ENCODE measurements at places on chromosomes 5 and 9. TPM values are rescaled to one million over a fixed set of nuclear protein-coding genes. Genes with fewer than 3 reads are reported as not detected.

DNA sequence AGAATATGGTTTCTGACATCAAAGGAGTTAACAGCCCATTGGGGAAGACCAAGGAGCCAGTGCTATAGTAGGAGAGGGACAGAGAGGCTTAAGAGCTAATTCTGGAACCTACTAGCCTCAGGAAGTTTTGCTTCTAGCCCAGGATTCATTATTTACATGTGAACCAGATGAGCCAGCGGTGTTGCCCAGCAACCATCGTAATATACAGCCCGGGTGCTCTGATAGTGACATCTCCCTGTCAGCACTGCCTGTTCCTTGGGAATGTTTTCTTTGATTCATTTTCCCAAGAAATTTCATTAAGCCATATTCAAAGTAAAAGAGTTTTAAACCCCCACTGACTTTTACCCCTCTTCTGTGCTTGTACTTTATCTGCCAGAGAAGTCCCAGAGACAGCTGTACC lies 217.4 kb upstream of the ADAMTSL1 start:
- DNase-seq: no peak
- peaks cover 6% of the 10 kb centered on the region for H3K27me3 ChIP-seq
- H3K36me3 ChIP-seq: no peaks in the 10 kb centered on the region
- H3K27ac ChIP-seq: no peak overlapping the region

DNA sequence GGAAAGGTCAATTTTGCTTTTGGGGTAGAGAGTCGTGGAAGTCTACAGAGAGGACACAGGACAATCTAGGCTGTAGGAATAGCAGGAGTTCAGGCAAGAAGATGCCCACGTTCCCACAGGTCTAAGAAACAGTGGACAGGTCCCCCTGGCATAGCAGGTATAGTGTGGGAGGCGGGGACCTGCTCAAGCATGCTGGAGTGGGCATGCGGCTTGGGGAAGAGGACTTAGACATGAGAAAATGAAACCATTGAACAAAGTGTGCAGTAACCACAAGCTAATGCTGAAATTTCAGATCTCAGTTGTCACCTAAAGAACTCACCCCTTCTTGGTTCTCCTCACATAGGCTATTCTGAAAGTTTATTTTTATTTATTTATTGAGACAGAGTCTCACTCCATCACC lies 142.8 kb upstream of the EFNA5 start:
- no peak for DNase-seq
- H3K36me3 ChIP-seq: no peaks in the 10 kb centered on the region
- H3K4me1 ChIP-seq: no peaks in the 10 kb centered on the region
- H3K27ac ChIP-seq: no peak overlapping the region
- peaks cover 6% of the 10 kb centered on the region for H3K27me3 ChIP-seq

- no peak overlapping the region for H3K27ac ChIP-seq
- H3K36me3 ChIP-seq: peaks cover 44% of the 10 kb centered on the region
- peaks cover 9% of the 10 kb centered on the region for H3K4me1 ChIP-seq
- DNase-seq: no peak
These were observed 116.2 kb downstream of the MAN2A1 start for GRCh38 chr5:109805883-109806282.

GRCh38 chr5:12330993-12331588 lies 426.8 kb upstream of the CTNND2 start:
- H3K27me3 ChIP-seq: no peaks in the 10 kb centered on the region
- no peak overlapping the region for H3K4me3 ChIP-seq
- H3K36me3 ChIP-seq: no peaks in the 10 kb centered on the region
- DNase-seq: no peak
- H3K27ac ChIP-seq: no peak overlapping the region

Gene SLC6A7
- total RNA-seq: not detected

Gene ARSI
- total RNA-seq: not detected

DNA sequence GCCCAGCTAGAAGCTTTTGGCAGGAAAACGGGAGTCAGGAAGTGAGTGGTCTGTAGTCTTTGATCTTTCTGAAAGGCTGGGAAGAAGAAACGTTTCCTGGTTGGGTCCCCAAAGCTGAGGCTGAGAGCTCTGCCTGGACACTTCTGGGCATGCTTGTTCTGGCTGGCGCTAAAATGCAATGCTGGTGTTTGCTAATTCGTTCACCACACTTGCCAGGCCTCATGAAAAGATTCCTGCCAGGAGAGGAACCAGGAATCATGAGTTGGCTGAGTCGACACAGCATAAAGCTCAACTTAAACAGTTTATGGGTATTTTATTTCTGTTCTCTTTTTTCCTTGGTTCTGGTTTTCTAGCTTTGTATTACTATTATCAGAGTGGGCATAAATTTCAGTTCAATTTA lies 10.7 kb upstream of the PTGR1 start:
- no peak overlapping the region for H3K4me3 ChIP-seq
- no peaks in the 10 kb centered on the region for H3K36me3 ChIP-seq
- H3K4me1 ChIP-seq: no peaks in the 10 kb centered on the region
- no peak for DNase-seq
- H3K27me3 ChIP-seq: peaks cover 15% of the 10 kb centered on the region

Gene IL13
- total RNA-seq: 4.8 TPM

Gene LCN12
- total RNA-seq: 1.3 TPM

DNA sequence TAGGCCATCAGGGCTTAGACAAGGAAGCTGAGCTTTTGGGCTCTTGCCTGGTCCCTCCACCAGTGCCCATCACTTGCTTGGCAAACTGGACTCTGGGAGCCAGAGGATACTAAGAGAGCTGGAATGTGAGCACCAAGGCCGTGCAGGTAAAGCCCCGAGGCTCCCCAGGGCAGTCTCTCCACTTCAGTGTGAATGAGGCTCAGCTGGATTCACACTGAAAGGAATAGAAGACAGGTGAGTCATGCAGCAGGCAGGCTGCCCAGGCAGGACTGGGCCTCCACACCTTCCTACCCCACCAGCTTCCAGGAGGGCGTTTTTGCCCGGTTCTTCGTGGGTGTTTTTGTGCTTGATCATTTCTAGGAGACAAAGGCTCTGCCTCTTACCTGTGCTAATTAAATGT lies 7.3 kb upstream of the CTSV start:
- H3K36me3 ChIP-seq: no peaks in the 10 kb centered on the region
- H3K4me1 ChIP-seq: no peaks in the 10 kb centered on the region
- H3K4me3 ChIP-seq: no peak overlapping the region
- peaks cover 27% of the 10 kb centered on the region for H3K27me3 ChIP-seq
- no peak for DNase-seq

GRCh38 chr5:126508251-126508961 lies 85.2 kb downstream of the GRAMD2B start:
- peaks cover 35% of the 10 kb centered on the region for H3K4me1 ChIP-seq
- H3K27me3 ChIP-seq: no peaks in the 10 kb centered on the region
- H3K27ac ChIP-seq: peak overlapping the region; percentile 79

- H3K4me3 ChIP-seq: no peak overlapping the region
- no peaks in the 10 kb centered on the region for H3K4me1 ChIP-seq
- DNase-seq: no peak
- no peaks in the 10 kb centered on the region for H3K36me3 ChIP-seq
- no peaks in the 10 kb centered on the region for H3K27me3 ChIP-seq
These were observed 57.0 kb upstream of the NEURL1B start for GRCh38 chr5:172583931-172584511.

Gene PLPPR1
- not detected for total RNA-seq

DNA sequence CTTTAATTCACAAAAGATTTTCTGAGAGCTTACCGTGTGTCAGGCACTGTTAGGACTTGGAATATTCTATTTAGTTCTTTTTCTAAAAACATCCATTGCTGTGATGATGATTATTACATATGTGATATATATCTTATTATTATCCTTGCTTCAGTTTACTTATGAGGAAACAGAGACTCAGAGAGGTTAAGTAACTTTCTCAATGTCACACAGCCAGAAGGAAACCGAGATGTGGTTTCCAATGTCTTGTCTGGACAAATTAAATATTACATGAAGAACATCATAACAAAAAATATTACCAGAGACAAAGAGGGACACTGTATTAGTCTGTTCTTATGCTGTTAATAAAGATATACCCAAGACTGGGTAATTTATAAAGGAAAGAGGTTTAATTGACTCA lies 125.5 kb upstream of the DAP start:
- no peak overlapping the region for H3K4me3 ChIP-seq
- no peaks in the 10 kb centered on the region for H3K36me3 ChIP-seq
- no peaks in the 10 kb centered on the region for H3K27me3 ChIP-seq
- H3K27ac ChIP-seq: no peak overlapping the region

DNA sequence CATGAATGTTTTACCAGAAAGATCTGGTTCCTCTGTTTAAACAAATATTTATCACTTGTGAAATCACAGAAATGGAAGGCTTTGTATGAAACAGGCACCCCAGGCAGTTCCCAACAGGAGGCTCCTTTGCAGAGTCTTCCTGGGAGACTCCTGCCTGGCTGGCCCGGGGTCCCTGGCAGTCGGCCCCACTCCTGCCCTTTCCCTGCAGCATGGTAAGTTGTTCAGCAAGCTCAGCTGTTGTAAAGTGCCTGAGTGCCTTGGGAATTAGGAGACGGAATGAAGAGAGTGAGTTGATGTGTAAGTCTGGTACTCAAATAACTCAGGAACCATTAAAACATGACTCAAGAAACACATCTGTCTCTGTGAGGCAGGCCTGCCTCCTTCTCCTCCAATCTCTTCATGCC lies 17.5 kb upstream of the LHFPL2 start:
- H3K27ac ChIP-seq: no peak overlapping the region
- no peaks in the 10 kb centered on the region for H3K4me1 ChIP-seq
- no peak overlapping the region for H3K4me3 ChIP-seq

- H3K4me3 ChIP-seq: no peak overlapping the region
- peaks cover 4% of the 10 kb centered on the region for H3K4me1 ChIP-seq
- H3K27ac ChIP-seq: no peak overlapping the region
- no peaks in the 10 kb centered on the region for H3K27me3 ChIP-seq
- H3K36me3 ChIP-seq: no peaks in the 10 kb centered on the region
These were observed 101.6 kb downstream of the RFK start for GRCh38 chr9:76292658-76293057.

DNA sequence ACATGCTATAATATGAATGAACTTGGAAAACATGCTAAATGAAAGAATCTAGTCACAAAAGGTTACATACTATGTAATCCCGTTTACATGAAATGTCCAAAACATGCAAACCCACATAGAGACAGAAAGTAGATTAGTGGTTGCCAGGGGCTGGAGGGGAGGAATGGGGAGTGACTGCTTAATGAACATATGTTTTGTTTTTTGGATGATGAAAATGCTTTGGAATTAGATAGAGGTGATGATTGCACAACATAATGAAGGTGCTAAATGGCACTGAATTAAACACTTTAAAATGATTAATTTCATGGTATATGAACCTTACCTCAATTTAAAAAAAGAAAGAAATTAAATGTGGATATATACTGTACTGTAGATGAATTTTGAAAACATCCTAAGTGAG lies 17.6 kb upstream of the NDFIP1 start:
- no peak overlapping the region for H3K4me3 ChIP-seq
- H3K4me1 ChIP-seq: peaks cover 81% of the 10 kb centered on the region
- peak overlapping the region; percentile 0 for H3K27ac ChIP-seq
- H3K27me3 ChIP-seq: no peaks in the 10 kb centered on the region

Gene GPR21
- total RNA-seq: 0.45 TPM

GRCh38 chr9:116490321-116490720 lies 196.8 kb upstream of the TRIM32 start:
- H3K27ac ChIP-seq: no peak overlapping the region
- no peaks in the 10 kb centered on the region for H3K36me3 ChIP-seq
- no peak for DNase-seq
- H3K4me1 ChIP-seq: no peaks in the 10 kb centered on the region

DNA sequence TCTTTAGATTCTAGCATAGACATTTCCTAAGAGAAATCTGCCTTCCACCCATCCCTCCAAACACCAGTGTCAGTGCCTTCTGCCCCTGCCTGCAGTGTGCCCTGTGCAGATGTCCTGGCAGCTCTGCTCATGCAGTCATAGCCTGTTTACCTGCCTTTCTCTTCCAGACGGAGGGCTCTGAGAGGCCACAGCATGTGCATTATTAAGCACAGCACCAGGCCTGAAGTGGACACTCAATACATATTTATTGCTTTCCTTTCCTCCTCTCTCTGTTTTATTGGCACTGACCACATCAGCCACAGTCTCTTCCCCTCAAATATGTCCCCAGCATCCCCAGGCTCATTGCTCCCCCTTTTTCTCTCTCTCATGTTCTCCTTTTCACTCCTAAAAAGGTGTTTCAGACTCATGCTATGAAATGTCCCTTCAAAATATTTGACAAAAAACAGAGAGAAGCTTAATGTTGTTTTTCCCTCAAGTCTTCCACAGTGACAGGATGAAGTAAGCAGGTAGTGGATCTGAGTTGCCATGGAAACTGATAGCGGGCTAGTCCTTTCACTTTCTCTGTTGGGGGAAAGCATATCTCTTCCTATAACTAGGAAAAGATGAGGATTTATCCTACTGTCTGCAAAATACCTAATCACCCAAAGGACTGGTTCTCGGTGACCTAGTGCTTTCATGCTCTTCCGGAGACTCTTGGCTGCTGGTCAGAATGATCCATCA lies 100.9 kb downstream of the ATP10B start:
- H3K27me3 ChIP-seq: peaks cover 7% of the 10 kb centered on the region
- H3K27ac ChIP-seq: no peak overlapping the region
- H3K36me3 ChIP-seq: no peaks in the 10 kb centered on the region
- no peak overlapping the region for H3K4me3 ChIP-seq
- H3K4me1 ChIP-seq: no peaks in the 10 kb centered on the region
- no peak for DNase-seq

- H3K27me3 ChIP-seq: no peaks in the 10 kb centered on the region
- no peak overlapping the region for H3K4me3 ChIP-seq
- H3K36me3 ChIP-seq: peaks cover 38% of the 10 kb centered on the region
- H3K4me1 ChIP-seq: peaks cover 7% of the 10 kb centered on the region
- DNase-seq: no peak
These were observed 17.3 kb downstream of the ARPC5L start for GRCh38 chr9:124879226-124879625.

GRCh38 chr9:34568774-34569173 lies 20.8 kb downstream of the CNTFR start:
- no peaks in the 10 kb centered on the region for H3K36me3 ChIP-seq
- no peak overlapping the region for H3K27ac ChIP-seq
- no peaks in the 10 kb centered on the region for H3K4me1 ChIP-seq
- no peak overlapping the region for H3K4me3 ChIP-seq

Gene PRDM12
- total RNA-seq: 0.14 TPM

DNA sequence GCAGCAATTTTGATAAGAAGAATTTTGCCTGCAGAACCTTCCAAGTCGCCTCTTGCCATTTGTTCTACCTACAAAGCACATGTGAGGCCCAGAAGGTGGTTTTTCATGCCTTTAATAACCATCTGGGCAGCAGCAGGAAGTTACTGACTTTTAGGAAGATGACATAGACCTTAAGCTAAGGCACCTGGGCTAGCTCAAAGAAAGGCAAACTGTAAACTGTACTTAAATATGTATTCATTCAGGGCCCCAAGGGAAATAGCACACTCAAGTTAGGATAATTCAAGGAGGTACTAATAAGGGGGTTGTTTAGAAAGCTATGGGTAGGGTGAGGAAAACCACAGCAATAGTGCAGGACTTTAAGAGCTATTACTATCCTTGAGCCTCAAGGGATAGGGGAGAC lies 57.3 kb upstream of the HSPB3 start:
- no peak for DNase-seq
- no peaks in the 10 kb centered on the region for H3K36me3 ChIP-seq
- no peaks in the 10 kb centered on the region for H3K4me1 ChIP-seq
- H3K27ac ChIP-seq: no peak overlapping the region

Gene IL5
- 1.7 TPM for total RNA-seq

GRCh38 chr5:44536650-44537260 lies 147.5 kb upstream of the FGF10 start:
- peak; percentile 25 for DNase-seq
- no peaks in the 10 kb centered on the region for H3K4me1 ChIP-seq
- no peak overlapping the region for H3K27ac ChIP-seq
- no peaks in the 10 kb centered on the region for H3K36me3 ChIP-seq

GRCh38 chr9:32782476-32783167 lies 718 bp upstream of the TMEM215 start:
- no peaks in the 10 kb centered on the region for H3K4me1 ChIP-seq
- no peaks in the 10 kb centered on the region for H3K36me3 ChIP-seq
- peaks cover 29% of the 10 kb centered on the region for H3K27me3 ChIP-seq
- no peak overlapping the region for H3K27ac ChIP-seq
- no peak for DNase-seq

All from activated CD8-positive, alpha-beta T cell treated with anti-CD3 and anti-CD28 coated beads for 36 hours (primary cell).